Fibroblast of lung (primary cell): ENCODE measurements at places on chromosomes 7 and 10. TPM values are rescaled to one million over a fixed set of nuclear protein-coding genes. Genes with fewer than 3 reads are reported as not detected.

- no peak overlapping the region for H3K27ac ChIP-seq
- H3K27me3 ChIP-seq = peaks cover 15% of the 10 kb centered on the region
- H3K36me3 ChIP-seq = no peaks in the 10 kb centered on the region
- no peaks in the 10 kb centered on the region for H3K4me1 ChIP-seq
Measured at GRCh38 chr7:64887756-64888508, 15.1 kb upstream of the ZNF273 start.

- H3K27ac ChIP-seq = no peak overlapping the region
- H3K27me3 ChIP-seq = no peaks in the 10 kb centered on the region
- no peak overlapping the region for H3K4me3 ChIP-seq
Measured at GRCh38 chr7:36203071-36203790, 50.2 kb downstream of the EEPD1 start.

- peak; percentile 71 for DNase-seq
- H3K4me1 ChIP-seq = no peaks in the 10 kb centered on the region
- no peaks in the 10 kb centered on the region for H3K36me3 ChIP-seq
- H3K27ac ChIP-seq = no peak overlapping the region
Measured at GRCh38 chr7:85554236-85555178, 367.7 kb upstream of the SEMA3D start.

DNA sequence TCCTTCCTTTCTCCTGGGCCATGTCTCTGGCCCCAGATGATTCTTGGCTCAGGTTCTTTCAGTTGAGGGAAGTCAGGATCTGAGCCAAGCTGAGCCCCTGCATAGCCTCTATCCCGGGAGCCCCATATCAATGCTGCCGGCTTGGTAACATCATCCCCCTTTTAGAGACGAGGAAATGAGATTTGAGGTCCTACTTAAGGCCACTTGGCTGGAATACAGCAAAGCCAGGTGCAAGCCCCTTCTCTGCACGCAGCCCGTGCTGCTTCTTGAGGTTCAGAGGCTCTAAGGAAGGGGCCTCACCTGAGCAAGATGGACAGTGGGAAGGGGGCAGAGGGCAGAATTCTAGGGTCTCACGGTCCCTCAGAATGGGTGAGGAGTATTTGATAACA is 2.4 kb upstream of the IRF5 start:
- H3K27ac ChIP-seq = no peak overlapping the region
- no peaks in the 10 kb centered on the region for H3K4me1 ChIP-seq
- H3K4me3 ChIP-seq = no peak overlapping the region
- peaks cover 36% of the 10 kb centered on the region for H3K27me3 ChIP-seq
- no peak for DNase-seq
- H3K36me3 ChIP-seq = no peaks in the 10 kb centered on the region

GRCh38 chr7:112699725-112700513 is 90.3 kb downstream of the TMEM168 start:
- no peaks in the 10 kb centered on the region for H3K36me3 ChIP-seq
- H3K4me1 ChIP-seq = no peaks in the 10 kb centered on the region
- no peak overlapping the region for H3K4me3 ChIP-seq
- H3K27ac ChIP-seq = no peak overlapping the region
- DNase-seq = no peak

GRCh38 chr10:47205192-47205591 is 94.8 kb upstream of the GDF10 start:
- H3K36me3 ChIP-seq = no peaks in the 10 kb centered on the region
- no peaks in the 10 kb centered on the region for H3K4me1 ChIP-seq
- no peak overlapping the region for H3K27ac ChIP-seq
- H3K4me3 ChIP-seq = no peak overlapping the region
- no peak for DNase-seq
- H3K27me3 ChIP-seq = no peaks in the 10 kb centered on the region

- H3K27me3 ChIP-seq = no peaks in the 10 kb centered on the region
- H3K36me3 ChIP-seq = no peaks in the 10 kb centered on the region
- no peak overlapping the region for H3K27ac ChIP-seq
- H3K4me1 ChIP-seq = no peaks in the 10 kb centered on the region
- DNase-seq = no peak
- no peak overlapping the region for H3K4me3 ChIP-seq
Measured at GRCh38 chr7:42440951-42441350, 203.9 kb upstream of the GLI3 start.

GRCh38 chr10:72037811-72038210 is 50.5 kb downstream of the SPOCK2 start:
- peaks cover 2% of the 10 kb centered on the region for H3K27me3 ChIP-seq
- no peak overlapping the region for H3K27ac ChIP-seq
- no peaks in the 10 kb centered on the region for H3K36me3 ChIP-seq
- H3K4me3 ChIP-seq = no peak overlapping the region
- DNase-seq = peak; percentile 17

The MOGAT3 gene
- total RNA-seq = not detected in 2 replicates

GRCh38 chr10:76632767-76633051 is 1004.9 kb downstream of the KCNMA1 start:
- peaks cover 3% of the 10 kb centered on the region for H3K27me3 ChIP-seq
- no peak overlapping the region for H3K4me3 ChIP-seq
- H3K36me3 ChIP-seq = no peaks in the 10 kb centered on the region
- DNase-seq = no peak

The MRC1 gene
- under 0.01 TPM in 1 of 2 replicates, not detected in the other for total RNA-seq

GRCh38 chr10:47453141-47454007 is 30.5 kb downstream of the ANXA8 start:
- H3K27ac ChIP-seq = no peak overlapping the region
- no peaks in the 10 kb centered on the region for H3K36me3 ChIP-seq
- H3K27me3 ChIP-seq = peaks cover 6% of the 10 kb centered on the region
- H3K4me3 ChIP-seq = no peak overlapping the region

The PAX4 gene
- total RNA-seq = not detected in 2 replicates

The CCDC71L gene
- total RNA-seq = 36.7 and 39.1 TPM in 2 replicates

GRCh38 chr7:8146106-8146787 is 115.7 kb downstream of the ICA1 start:
- H3K36me3 ChIP-seq = no peaks in the 10 kb centered on the region
- H3K27me3 ChIP-seq = no peaks in the 10 kb centered on the region
- H3K4me3 ChIP-seq = no peak overlapping the region

DNA sequence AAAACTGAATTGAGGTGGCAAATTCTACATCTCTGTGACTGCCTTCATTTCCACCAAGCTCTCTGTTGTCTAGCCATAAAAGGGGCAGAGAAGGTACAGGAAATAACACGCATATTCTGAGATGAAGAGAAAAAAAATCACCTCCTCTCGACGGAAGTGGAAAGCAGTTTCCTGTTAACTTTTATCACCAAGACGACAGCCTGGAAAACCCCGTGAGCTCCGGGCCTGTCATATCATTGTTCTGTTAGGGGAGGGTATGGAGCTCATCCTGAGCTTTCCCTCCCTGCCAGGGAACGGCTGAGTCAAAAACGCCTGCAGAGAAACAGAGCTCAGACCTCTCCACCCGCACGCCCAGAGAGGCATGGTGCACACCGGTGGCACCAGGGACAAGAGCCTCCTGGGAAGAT is 200.3 kb downstream of the PRPF18 start:
- peak; percentile 56 for DNase-seq
- H3K4me3 ChIP-seq = no peak overlapping the region
- H3K36me3 ChIP-seq = no peaks in the 10 kb centered on the region
- no peaks in the 10 kb centered on the region for H3K27me3 ChIP-seq

DNA sequence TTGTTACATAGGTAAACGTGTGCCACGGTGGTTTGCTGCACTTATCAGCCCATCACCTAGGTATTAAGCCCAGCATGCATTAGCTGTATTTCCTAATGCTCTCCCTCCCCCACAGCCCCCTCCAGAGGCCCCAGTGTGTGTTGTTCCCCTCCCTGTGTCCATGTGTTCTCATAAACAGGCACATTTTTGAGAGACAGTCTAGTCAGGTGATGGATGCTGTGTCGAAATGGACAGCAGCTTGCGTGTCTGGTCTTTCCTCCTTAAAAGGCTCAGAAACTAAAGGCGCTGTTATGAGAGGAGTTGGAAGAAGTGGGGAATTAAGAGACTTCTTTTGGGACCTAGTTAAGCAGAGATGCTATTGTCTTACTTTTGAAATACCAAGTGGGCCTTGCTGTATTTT is 296.0 kb downstream of the BBS9 start:
- DNase-seq = no peak
- no peak overlapping the region for H3K4me3 ChIP-seq
- no peaks in the 10 kb centered on the region for H3K36me3 ChIP-seq
- no peaks in the 10 kb centered on the region for H3K4me1 ChIP-seq

GRCh38 chr7:44224080-44224973 is 23.5 kb downstream of the YKT6 start:
- peaks cover 19% of the 10 kb centered on the region for H3K27me3 ChIP-seq
- no peak overlapping the region for H3K27ac ChIP-seq
- H3K36me3 ChIP-seq = no peaks in the 10 kb centered on the region
- H3K4me3 ChIP-seq = no peak overlapping the region
- no peak for DNase-seq
- H3K4me1 ChIP-seq = no peaks in the 10 kb centered on the region

The ACSM6 gene
- total RNA-seq = not detected in 2 replicates

The HOXA1 gene
- 0.50 and 0.51 TPM in 2 replicates for total RNA-seq

DNA sequence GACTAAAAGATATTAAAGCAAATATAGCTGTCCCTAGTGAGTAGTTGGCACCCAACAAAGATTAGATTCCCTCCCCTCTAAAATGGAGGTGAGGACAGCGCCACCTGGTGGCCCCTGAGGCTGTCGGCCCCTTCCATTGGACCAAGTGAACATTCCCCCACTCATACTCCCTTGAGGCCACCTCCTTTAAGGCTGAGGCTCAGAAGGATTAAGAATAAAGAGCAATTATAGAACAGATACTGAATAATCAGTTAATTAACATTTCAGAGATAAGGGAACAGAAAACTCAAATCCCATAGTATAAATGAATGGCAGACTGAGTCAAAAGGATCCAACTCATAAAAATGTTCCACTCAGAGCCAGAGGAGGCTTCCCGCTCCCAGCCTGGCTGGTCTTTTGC is 130.4 kb upstream of the GHITM start:
- no peaks in the 10 kb centered on the region for H3K27me3 ChIP-seq
- no peak overlapping the region for H3K27ac ChIP-seq
- no peak for DNase-seq
- no peak overlapping the region for H3K4me3 ChIP-seq
- no peaks in the 10 kb centered on the region for H3K4me1 ChIP-seq
- H3K36me3 ChIP-seq = no peaks in the 10 kb centered on the region

DNA sequence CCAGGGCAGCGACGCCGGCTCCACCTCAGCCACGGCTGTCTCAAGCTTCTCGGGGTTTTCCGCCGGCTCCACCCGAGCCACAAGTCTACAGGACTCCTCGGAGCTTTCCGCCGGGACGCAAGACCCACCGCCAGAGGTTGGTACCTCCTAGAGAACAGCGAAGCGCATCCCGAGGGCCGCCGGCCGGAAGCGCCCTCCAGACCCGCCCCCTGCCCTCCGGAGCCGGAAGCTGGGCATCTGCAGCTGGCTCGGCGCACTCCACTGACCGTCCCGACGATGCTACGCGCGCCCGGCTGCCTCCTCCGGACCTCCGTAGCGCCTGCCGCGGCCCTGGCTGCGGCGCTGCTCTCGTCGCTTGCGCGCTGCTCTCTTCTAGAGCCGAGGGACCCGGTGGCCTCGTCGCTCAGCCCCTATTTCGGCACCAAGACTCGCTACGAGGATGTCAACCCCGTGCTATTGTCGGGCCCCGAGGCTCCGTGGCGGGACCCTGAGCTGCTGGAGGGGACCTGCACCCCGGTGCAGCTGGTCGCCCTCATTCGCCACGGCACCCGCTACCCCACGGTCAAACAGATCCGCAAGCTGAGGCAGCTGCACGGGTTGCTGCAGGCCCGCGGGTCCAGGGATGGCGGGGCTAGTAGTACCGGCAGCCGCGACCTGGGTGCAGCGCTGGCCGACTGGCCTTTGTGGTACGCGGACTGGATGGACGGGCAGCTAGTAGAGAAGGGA is at the start of gene MINPP1:
Gene MINPP1 (plus strand): TSS at position 254 of the 726 bp plus-strand sequence. CDS start 23 bp downstream, at position 277.
- peak within 1 kb of the TSS; percentile 71 for H3K27ac ChIP-seq
- no peaks in the 10 kb centered on the region for H3K4me1 ChIP-seq
- peak within 1 kb of the TSS; percentile 89 for H3K4me3 ChIP-seq
- no peaks in the 10 kb centered on the region for H3K27me3 ChIP-seq
- DNase-seq = peak; percentile 88

- no peak overlapping the region for H3K4me3 ChIP-seq
- no peaks in the 10 kb centered on the region for H3K4me1 ChIP-seq
- H3K36me3 ChIP-seq = no peaks in the 10 kb centered on the region
- no peaks in the 10 kb centered on the region for H3K27me3 ChIP-seq
- DNase-seq = no peak
- no peak overlapping the region for H3K27ac ChIP-seq
Measured at GRCh38 chr10:125247576-125247975, 87.2 kb upstream of the CTBP2 start.

- no peaks in the 10 kb centered on the region for H3K4me1 ChIP-seq
- no peak overlapping the region for H3K4me3 ChIP-seq
- no peaks in the 10 kb centered on the region for H3K36me3 ChIP-seq
Measured at GRCh38 chr10:109996225-109996624, 11.6 kb upstream of the ADD3 start.

The SSC4D gene
- 0.33 and 0.51 TPM in 2 replicates for total RNA-seq

The CUL1 gene
- total RNA-seq = 39.8 and 47.9 TPM in 2 replicates

- peak overlapping the region; percentile 11 for H3K4me3 ChIP-seq
- H3K27me3 ChIP-seq = no peaks in the 10 kb centered on the region
- peak; percentile 63 for DNase-seq
Measured at GRCh38 chr10:30784524-30784896, 155.0 kb upstream of the LYZL2 start.

GRCh38 chr7:45133352-45133751 is 21.9 kb upstream of the TBRG4 start:
- no peak overlapping the region for H3K4me3 ChIP-seq
- no peaks in the 10 kb centered on the region for H3K36me3 ChIP-seq
- H3K27ac ChIP-seq = no peak overlapping the region

GRCh38 chr10:92913973-92914372 is 65.7 kb downstream of the EXOC6 start:
- no peak for DNase-seq
- H3K4me3 ChIP-seq = no peak overlapping the region
- no peaks in the 10 kb centered on the region for H3K36me3 ChIP-seq
- no peaks in the 10 kb centered on the region for H3K27me3 ChIP-seq
- no peaks in the 10 kb centered on the region for H3K4me1 ChIP-seq

- peak overlapping the region; percentile 100 for H3K4me3 ChIP-seq
- H3K27ac ChIP-seq = peak overlapping the region; percentile 58
- peaks cover 4% of the 10 kb centered on the region for H3K36me3 ChIP-seq
Measured at GRCh38 chr10:103396789-103397087, 312 bp downstream of the PDCD11 start.

- H3K27me3 ChIP-seq = no peaks in the 10 kb centered on the region
- no peaks in the 10 kb centered on the region for H3K36me3 ChIP-seq
- DNase-seq = peak; percentile 69
- no peak overlapping the region for H3K4me3 ChIP-seq
Measured at GRCh38 chr10:50501478-50501877, 122.3 kb downstream of the SGMS1 start.

GRCh38 chr10:60155943-60156683 is 233.6 kb downstream of the ANK3 start:
- DNase-seq = no peak
- no peak overlapping the region for H3K27ac ChIP-seq
- H3K4me3 ChIP-seq = no peak overlapping the region
- H3K36me3 ChIP-seq = no peaks in the 10 kb centered on the region
- H3K4me1 ChIP-seq = no peaks in the 10 kb centered on the region
- no peaks in the 10 kb centered on the region for H3K27me3 ChIP-seq

- H3K27me3 ChIP-seq = no peaks in the 10 kb centered on the region
- no peaks in the 10 kb centered on the region for H3K4me1 ChIP-seq
- H3K27ac ChIP-seq = no peak overlapping the region
- no peaks in the 10 kb centered on the region for H3K36me3 ChIP-seq
- DNase-seq = no peak
- no peak overlapping the region for H3K4me3 ChIP-seq
Measured at GRCh38 chr7:155584763-155585531, 38.6 kb upstream of the CNPY1 start.
